T follicular helper cell (primary cell): ENCODE measurements at places on chromosomes 3 and 15.
A peak's percentile ranks its signal among the peaks of the same experiment; 100 is the strongest.

GRCh38 chr3:136048068-136048467 is 82.5 kb downstream of the PPP2R3A start:
- no peak for DNase-seq

GRCh38 chr3:53030619-53031449 is 15.0 kb downstream of the SFMBT1 start:
- peak; percentile 8 for DNase-seq

DNA sequence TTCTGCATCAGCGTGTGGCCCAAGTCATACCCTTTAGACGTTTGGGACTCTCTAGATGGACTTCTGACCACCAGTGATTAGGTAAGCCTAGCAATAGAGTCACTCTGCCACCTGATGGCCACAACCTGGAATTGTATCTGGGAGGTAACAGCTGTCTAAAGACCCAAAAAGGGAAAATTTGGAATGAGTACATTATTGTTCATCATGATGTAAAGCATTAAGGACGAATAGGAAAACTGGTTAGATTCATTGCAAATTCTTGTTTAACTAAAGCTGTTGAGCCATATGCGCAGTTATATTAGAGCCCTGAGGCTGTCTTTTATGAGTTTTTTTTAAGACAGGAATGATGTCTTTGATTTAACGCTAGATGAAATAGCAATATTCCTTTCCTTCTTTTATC is 63.6 kb downstream of the FAM81A start:
- DNase-seq: no peak

DNA sequence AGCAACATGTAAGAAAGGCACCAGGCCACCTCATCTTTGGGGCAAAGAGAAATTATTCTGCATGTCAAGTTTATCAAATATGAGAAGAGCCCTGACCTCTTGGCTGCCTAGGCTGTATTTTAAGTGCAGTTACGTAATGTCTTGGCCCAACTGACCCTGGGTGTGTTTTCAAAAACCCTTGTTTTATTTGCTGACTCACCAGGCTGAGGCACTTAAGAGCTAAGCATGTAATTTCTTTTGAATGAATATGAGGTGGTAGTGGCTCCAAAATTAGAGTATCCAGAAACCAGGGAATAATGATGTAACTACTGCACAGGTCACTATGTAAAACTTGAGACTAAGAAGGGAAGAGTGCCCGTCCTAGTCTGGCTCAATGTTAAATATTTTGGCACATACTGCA is 24.3 kb downstream of the PGPEP1L start:
- no peak for DNase-seq

DNA sequence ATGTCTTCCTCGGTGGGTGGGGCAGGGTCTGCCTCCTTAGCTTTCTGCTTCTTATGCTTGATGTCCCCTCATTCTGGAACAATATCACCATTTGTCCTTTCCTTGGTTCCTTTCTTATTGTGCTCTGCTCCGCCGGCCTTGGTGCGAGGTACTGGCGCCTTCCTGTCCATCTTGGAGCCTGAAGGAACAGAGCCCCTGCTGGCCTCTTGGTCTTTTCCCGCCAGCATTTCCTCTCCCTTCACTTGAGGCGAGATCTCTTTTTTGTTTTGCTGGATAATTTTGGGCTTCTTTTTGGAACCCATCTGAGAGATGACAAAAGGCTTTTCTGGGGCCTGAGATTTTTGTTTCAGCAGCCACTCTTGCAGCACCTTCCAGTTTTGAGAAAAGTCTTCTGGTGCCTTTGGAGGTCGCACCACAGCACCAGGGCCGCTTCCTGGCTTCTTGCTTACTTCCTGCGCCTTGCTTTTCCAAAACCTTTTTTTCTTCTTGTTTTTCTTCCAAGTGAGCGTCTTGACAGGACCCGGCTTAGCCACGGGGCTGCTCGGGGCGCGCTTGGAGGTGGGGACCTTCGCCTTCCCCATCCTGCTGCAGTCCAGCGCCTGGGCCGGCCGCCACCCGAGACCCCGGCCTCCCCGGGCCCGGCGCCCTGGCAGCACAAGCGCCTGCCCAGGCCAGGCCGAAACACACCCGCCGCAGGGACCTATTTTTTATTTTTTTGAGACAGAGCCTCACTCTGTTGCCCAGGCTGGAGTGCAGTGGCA is 127.1 kb downstream of the KLF13 start:
- DNase-seq: no peak

- no peak for DNase-seq
These were observed 5.5 kb upstream of the CTSH start for GRCh38 chr15:78950343-78950742.

DNA sequence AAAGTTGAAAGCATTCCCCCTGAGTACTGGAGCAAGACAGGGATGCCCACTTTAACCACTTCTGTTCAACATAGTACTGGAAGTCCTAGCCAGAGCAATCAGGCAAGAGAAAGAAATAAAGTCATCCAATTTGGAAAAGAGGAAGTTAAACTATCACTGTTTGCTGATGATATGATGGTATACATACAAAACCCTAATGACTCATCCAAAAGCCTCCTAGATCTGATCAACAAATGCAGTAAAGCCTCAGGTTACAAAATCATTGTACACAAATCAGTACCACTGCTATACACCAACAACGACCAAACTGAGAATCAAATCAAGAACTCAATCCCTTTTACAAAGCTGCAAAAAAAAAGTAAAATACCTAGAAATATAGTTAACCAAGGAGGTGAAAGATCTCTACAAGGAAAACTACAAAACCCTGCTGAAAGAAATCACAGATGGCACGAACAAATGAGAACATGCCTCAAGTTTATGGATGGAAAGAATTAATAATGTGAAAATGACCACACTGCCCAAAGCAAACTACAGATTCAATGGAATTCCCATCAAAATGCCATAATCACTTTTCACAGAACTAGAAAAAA is 40.3 kb downstream of the RPL39L start:
- no peak for DNase-seq

GRCh38 chr15:63514531-63514943 is 10.1 kb downstream of the USP3 start:
- DNase-seq: no peak

DNA sequence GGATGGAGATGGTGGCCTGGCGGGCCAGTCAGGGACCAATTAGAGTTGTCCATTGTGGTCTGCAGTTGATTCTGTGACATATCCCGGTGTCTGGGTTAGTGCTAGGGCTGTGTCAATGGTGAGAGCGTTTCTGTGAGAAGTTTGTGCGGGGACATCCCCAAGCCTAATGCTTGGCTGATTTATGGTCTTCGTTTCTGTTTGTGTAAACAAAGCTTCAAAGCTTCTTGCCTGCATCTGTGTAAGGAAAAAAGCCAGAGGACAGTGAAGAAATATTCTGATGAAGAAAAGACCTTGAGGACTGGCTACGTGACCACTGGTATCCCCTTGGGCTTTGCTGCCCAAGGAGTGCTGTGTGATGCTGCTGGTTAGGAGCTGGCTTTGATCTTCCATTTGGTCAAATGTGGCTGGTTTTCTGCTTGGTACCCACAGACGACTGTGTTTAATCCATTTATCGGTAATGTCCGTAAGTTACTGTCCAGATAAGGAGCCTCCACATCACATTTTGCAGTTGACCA is 74.6 kb upstream of the LRTM1 start:
- DNase-seq: no peak

DNA sequence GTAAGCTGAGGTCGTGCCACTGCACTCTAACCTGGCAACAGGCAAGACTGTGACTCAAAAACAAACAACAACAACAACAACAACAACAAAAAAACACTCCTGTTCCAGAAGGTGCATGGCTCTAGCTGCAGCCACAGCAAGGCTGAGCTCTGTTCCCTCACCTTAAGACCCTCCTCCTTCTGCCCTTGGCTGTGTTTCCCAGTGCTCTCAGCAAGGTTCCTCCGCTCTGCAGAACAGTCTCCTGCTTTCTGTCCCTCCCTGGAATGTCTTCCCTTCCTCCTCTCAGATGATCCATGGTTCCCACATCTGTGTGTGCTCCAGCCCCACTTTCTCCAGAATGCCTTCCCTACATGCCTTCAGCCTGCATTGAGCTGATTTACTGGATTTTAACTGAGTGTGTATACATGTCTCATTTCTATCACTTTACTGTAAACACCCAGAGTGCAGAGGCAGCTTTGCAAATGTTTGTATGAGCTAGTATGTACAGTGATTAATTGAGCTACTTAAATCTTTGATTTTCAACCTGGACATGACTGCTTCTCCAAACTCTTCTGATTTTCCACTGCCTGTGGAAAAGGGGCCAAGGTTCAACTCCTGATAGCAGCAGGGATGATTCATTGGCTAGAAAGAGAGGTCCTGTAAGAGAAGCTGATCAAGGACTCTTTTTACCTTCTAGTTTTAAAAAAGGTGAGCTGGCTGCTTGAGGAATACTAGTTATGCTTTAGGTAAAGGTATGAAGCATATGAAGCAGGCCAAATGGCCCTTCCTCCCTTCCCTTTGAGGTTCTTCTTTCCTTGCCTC is 14.7 kb downstream of the ANKUB1 start:
- DNase-seq: no peak

- no peak for DNase-seq
These were observed 51.2 kb upstream of the FOXB1 start for GRCh38 chr15:59952960-59953359.

- DNase-seq: no peak
These were observed 75.0 kb upstream of the MBNL1 start for GRCh38 chr3:152193673-152194267.

GRCh38 chr3:52438579-52439425 is 6.1 kb downstream of the SEMA3G start:
- no peak for DNase-seq

GRCh38 chr3:155957412-155957880 is 87.0 kb downstream of the GMPS start:
- no peak for DNase-seq

DNA sequence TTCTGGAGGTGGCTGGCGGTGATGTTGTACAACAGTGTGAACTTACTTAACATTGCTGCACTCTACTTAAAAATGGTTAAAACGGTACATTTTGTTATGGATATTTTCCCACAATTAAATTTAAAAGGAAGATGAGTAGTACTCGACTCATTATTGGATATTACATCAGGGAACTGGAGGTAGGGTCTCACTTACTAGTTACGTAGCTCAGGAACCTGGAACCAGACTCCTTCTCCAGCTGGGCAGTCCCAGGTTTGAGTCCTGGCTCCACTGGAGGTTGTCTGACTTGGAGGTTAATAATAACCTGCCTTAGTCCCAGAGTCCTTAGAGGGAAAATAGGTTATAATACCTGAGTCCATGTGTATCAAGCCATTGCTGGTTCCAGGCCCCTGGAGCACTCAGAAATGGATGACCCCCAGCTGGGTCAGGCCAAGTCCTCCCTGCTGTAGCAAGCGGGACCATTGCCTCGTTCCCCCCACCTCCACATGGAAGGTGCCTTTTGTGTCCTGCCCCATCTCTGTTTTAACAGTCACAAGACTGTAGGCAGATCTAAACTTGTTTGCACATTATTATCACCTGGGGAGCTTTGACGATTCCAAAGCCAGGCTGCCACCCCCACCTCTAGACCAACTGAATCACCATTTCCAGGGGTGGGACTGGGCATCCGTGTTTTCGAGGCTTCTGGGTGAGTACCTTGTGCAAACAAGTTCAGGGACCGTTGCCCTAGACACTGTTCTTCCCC is 126.6 kb downstream of the IGF1R start:
- no peak for DNase-seq

DNA sequence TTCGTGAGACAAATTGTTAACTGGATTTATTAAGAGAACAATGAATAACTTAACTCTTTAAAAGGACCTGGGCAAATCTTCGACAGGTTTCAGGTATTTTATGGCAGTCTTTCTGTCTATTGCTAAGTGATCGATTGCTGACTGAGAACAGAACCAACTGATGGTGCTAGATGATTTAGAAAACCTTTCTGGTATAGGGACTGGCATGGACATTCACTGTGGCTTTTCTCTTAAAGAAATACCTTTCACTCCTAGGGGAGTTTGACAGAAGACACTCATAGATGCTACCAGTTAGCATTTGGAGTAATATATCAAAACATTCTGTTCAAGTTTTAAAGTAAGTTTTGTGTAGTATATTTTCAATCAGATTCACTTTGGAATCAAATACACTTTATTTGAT is 654 bp downstream of the PPARG start:
- no peak for DNase-seq

DNA sequence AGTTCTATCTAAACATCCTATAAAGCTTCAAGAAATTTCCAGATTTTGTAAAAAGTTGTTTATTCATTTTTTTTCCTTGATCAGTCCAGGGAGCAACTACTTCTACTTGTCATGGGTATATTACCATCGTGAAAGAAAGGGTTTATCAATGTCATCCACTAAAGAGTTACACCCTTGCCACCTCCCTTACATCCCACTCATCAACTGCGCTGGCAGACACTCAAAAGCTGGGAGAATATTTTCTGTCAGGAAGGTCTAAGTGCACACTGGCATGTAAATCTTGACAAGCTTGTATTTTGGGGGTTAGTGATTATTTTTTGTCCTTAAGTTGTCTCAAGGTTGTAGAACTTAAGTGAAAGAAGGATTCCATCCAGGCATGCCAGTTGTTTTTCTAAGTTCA is 188.3 kb upstream of the ARL6 start:
- DNase-seq: no peak

DNA sequence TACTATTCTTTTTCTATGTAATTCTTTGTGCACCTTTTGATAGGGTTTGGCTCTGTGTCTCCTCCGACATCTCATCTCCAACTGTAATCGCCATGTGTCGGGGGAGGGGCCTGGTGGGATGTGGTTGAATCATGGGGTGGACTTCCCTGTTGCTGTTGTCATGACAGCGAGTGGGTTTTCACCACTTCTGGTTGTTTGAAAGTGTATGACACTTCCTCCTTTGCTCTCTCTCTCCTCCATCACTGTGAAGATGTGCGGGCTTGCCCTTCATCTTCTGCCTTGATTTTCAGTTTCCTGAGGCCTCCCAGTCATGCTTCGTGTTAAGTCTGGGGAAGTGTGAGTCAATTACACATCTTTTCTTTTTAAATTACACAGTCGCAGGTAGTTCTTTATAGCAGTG is 225.8 kb upstream of the DPPA4 start:
- DNase-seq: no peak

GRCh38 chr15:70259028-70259424 is 161.3 kb upstream of the TLE3 start:
- DNase-seq: peak; percentile 56

DNA sequence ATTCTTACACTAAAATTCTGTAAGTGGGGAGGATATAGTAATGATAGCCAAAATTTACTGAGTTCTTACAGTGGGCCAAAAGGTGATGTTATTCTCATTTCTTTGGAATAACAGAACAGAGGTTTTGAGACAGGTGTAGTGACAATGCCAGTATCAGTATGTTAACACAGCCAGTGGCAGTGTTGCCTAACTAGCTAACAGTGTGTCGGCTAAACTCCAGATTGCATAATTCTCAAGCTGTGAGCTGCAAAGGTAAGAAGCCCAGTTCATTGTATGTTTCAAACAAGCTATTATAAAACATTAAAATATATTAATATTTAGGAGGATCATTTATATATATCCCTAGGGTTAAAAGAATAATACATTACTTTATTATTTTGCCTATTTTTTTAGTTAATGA is 920 bp downstream of the SLC15A2 start:
- no peak for DNase-seq

GRCh38 chr3:16308727-16309126 is 43.7 kb downstream of the OXNAD1 start:
- no peak for DNase-seq

DNA sequence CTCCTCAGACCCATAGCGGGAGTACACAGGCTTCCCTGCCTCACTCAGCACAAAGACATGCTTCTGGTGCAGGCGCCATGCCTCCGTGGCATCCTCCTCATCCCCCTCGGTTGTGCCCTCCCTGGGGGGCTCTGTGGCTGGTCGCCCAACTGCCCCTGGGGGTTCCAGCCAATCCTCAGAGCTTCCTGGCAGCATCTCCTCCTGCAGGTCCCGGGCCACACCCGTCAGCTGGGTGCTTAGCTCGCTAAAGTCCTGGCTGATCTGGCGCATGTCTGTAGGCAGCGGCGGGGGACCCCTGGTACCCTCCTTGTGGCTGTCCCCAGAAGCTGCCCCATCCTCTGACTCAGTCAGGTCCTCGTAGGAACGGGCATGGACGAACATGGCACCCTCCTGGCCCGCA is 7.9 kb upstream of the MST1R start:
- no peak for DNase-seq
